ENCODE measurements at places on chromosomes 6 and 20. TPM values are rescaled to one million over a fixed set of nuclear protein-coding genes. Genes with fewer than 3 reads are reported as not detected.

CRYBG1 gene
- 154 TPM for total RNA-seq

CST1 gene
- not detected for total RNA-seq

KHDC1L gene
- not detected for total RNA-seq

PFDN4 gene
- 39.0 TPM for total RNA-seq

Data from esophagus squamous epithelium (tissue), 5 donors.